Suppressor macrophage treated with lipopolysaccharide for 4 hours (primary cell): ENCODE measurements at places on chromosomes 1 and 21.

DNA sequence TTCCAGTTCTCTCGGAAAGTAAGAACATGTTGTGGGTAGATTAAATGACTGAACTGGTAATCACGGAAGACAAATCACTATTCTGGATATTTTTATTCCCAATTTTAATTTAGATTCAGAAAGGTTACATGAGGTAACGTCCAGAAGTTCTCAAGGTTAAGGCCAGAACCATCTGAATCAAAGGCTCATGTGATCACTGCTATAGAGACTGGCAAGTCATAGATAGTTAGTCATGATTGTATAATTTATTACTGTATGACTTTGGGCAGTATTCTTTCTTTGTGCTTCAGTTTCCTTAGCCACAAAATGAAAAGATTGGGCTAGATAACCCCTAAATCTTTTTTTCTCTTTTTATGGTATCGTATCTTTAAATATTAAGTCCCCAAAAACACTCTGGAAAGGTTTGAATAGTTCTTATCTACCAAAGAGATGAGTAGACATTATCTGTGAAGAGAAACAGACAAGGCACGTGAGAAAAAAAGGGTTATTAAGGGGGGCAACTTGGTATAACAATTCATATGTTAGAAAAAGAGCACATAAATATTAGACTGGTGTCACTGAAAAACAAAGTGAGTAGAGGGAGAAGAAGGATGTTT, 241.0 kb downstream of the PTPRC start:
- DNase-seq = peak; percentile 26

GRCh38 chr21:45372732-45373355, 32.1 kb upstream of the COL18A1 start:
- DNase-seq = no peak

- no peak for DNase-seq
Observed at GRCh38 chr1:175071276-175071943, 3.8 kb downstream of the TNN start.

GRCh38 chr1:2350911-2351655, 40.3 kb downstream of the MORN1 start:
- DNase-seq = no peak

DNA sequence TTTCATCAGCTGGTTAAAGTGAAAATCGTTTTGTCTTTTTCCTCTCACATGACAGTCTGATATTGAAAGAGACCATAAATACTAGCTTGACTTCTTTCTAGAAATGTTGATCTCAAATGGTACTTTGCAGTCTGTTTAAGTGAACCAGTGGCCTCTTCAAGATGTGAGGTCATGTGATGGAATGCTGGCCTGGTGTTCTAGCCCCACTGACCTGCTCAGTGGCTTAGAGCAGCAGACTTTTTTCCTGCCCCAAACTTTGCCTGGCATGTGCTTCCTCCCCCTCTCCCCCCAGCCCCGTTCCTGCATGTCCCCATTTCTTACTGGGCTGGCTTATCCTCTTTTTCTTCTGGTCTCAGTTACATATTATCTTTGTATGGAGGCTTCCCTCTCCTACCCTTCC, 34.3 kb downstream of the ZYG11A start:
- DNase-seq = no peak

DNA sequence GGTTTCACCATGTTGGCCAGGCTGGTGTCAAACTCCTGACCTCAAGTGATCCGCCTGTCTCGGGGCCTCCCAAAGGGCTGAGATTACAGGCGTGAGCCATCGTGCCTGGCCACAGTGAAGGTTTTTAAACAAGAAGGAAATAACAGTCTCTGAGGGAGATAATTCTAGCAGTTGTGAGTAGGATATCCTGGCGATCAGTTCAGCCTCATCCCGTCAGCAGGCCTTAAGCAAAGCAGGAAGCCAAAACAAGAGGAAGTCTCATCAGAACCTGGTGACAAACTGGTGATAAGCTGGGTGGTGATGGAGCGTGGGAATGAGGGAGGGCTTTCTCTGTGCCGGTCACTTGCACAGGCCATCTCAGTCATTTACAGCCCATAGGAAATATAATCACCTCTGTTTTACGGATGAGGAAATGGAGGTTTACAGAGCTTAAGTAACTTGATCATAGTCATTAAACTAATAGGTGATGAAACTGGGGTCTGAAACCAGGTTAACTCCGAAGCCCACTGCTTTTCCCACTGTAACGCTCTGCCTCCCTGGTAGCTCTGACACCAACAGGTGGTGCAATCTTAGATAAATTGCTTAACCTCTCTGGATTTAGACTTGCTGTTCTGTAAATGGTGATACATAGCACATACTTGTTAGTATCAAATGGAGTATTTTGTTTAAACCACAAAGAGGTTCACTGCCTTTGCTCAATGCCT, 40.8 kb upstream of the A3GALT2 start:
- peak; percentile 86 for DNase-seq

DNA sequence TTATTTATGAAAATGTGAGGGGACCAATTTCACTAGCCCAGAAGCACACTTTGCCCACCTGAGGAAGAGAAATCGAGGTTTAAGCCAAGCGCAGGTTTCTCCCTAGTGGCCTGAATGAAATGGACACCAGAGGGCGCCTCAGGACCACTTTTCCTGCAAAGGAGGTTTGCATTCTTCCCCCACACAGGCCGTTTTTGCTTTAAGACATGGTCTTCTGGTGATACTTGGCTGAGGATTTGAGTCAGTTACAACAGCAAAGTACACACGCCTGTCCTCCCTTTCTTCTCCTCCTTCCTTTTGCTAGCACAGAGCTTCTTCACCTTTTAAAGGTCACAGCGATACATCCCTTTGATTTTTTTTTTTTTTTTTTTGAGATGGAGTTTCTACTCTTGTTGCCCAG, 5.4 kb downstream of the PLA2G2E start:
- DNase-seq = peak; percentile 81

- DNase-seq = no peak
Observed at GRCh38 chr1:12177156-12177998, 10.6 kb downstream of the TNFRSF1B start.

DNA sequence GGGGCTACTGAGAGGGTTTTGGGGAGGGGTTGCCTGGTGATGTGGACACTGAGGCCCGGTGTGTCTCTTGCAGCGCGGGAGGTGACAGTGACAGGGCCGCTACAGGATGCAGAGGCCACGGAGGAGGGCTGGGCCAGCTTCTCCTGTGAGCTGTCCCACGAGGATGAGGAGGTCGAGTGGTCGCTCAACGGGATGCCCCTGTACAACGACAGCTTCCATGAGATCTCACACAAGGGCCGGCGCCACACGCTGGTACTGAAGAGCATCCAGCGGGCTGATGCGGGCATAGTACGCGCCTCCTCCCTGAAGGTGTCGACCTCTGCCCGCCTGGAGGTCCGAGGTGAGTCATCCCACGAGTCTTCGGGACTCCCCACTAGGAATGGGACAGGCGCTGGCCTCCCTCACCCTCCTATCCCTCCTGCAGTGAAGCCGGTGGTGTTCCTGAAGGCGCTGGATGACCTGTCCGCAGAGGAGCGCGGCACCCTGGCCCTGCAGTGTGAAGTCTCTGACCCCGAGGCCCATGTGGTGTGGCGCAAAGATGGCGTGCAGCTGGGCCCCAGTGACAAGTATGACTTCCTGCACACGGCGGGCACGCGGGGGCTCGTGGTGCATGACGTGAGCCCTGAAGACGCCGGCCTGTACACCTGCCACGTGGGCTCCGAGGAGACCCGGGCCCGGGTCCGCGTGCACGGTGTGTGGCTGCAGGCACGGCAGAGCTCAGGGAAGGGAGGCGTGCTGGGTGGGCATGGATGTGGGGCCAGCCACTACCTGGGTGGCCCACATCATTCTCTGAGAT, 72.5 kb downstream of the OBSCN start:
- DNase-seq = no peak

DNA sequence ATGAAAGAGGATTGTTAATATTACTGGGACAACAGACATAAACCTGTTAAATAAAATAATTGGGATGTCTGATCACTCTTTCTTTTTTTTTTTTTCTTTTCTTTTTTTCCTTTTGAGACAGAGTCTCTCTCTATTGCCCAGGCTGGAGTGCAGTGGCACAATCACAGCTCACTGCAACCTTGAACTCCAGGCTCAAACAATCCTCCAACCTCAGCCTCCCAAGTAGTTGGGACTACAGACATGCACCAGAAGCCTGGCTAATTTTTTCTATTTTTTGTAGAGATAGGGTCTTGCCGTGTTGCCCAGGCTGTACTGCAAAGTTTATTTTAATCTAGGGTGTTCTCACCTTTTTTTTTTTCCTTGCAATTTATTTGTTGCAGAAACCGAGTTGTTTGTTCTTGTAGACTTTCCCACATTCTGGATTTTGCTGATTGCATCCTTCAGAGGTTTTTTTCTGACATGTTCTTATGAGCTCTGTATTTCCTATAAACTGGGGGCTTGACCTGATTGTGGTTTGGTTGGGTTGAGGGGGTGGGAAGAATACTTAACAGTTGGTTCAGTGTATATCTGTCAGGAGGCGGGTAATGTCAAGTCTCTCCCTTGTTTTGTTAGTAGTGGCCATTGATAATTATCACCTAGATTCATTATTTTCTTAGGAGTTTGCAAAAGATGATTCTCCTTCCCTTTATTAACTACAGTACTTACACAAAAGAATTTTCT, 125.2 kb downstream of the MAST2 start:
- DNase-seq = no peak

GRCh38 chr1:51636764-51637522, 20.1 kb downstream of the OSBPL9 start:
- peak; percentile 44 for DNase-seq

DNA sequence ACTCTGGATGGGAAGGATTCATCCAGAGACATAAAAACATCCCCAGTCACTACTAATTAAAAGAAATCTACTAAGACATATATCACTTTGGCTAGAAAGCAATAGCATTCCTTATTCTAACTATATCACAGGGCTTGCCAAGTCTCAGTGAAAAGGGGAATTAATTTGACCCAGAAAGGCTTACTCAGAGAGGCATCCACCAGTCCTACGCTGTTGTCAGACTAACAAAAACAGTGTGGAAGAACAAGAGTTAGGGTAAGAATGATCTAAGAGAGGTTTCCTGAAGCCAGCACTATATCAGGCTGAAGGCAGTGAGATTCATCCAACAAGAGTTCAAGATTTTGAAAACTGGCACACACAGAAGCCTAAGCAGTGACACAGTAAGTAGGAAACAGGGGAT, 126.1 kb downstream of the GDAP2 start:
- no peak for DNase-seq

GRCh38 chr1:82710091-82710490, 909.4 kb downstream of the ADGRL2 start:
- no peak for DNase-seq

- DNase-seq = no peak
Observed at GRCh38 chr1:211739671-211740411, 64.4 kb upstream of the NEK2 start.

- DNase-seq = no peak
Observed at GRCh38 chr1:18588093-18588492, 42.6 kb upstream of the PAX7 start.

DNA sequence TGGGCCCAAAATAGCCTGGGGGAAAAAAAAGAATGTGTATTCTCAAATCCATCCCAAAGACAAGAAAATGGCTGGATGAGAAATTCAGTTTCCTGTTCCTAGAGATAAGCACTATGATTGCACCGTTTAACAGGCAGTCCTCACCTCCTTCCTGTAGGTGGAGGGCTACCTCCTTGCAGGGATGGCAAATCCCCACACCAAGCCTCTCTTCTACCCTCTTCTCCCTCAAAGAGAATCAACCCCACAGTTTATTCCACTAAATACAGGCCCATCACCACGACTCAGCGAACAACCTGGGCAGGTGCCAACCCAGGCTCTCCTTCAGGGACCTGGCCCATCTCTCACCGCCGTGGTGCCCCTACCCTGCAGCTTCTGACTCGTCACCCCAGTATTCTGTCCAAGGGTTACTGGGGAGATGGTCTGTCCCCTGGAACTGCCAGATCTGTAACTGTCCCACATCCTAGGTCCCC, 3.4 kb upstream of the CHD5 start:
- no peak for DNase-seq

GRCh38 chr1:182383037-182383661, 8.4 kb downstream of the GLUL start:
- DNase-seq = no peak

GRCh38 chr1:155860970-155861510, 1.7 kb downstream of the SYT11 start:
- no peak for DNase-seq

- DNase-seq = no peak
Observed at GRCh38 chr1:67948151-67949080, 102.0 kb downstream of the DIRAS3 start.

DNA sequence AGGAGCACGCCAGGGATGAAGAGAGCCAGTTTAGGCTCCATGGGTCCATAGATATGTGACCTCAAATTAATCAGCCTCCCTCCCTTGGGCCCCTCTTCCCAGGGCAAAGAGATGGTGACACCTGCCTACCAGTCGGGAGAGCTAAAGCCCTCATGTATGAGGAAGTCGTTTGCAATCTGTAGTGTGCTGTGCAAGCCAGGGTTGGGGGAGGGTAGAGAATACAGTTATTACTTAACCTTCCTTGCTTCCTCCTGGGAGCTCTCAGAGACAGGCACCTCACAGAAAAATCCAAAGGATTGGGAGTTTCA, 4.0 kb downstream of the PGLYRP4 start:
- DNase-seq = peak; percentile 43

- no peak for DNase-seq
Observed at GRCh38 chr1:236392182-236392581, 1.9 kb upstream of the EDARADD start.

- peak; percentile 34 for DNase-seq
Observed at GRCh38 chr1:41855713-41856112, 63.0 kb downstream of the HIVEP3 start.

DNA sequence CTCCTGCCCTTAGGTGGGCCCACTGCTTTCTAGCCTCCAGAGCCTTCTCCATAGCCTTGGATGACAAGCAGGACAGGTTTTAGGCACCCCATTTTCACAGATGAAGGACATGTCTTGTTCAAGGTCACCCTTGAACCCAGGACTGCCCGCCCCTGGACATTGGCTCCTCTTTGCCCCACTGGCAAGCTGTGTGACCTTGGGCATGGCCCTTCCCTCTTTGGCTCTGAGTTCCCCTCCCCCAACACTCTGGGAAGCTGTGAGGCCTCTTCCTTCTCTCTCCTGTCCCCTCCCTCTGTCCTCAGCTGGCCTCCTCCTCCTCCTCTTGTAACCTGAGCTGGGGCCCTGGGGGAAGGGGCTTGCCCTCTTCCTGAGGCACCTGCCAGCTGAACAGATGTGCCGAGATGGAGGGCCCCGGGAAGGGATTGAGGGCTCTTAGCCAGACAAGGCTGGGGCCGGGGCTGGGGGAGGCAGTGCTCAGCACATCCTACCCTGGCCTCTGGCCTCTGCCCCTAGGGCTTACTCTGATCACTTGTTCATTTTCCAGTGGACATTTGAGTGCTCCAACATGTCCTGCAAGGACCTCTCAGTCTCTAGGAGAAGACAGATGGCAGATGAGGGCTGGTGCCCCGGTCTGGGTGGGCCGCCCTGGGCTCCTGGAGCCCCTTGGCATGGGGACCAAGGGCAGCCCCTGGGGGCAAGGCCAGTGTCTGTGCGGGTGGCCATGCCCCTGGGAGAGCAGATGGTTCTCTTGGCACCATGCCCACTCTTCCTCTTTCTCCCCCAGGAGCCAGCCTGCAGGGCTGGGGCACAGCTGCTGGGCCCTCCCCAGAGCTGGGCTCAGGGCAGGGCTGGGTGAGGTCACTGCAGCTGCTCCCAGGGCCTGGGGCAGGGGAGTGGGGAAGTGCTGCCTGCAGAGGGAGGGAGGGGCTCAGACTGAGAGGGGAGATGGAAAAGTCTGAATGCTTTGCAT, 10.7 kb downstream of the FOXO6 start:
- peak; percentile 53 for DNase-seq

- no peak for DNase-seq
Observed at GRCh38 chr1:212355230-212355969, 59.3 kb downstream of the PACC1 start.
